ENCODE measurements at places on chromosomes 7 and 10.

GRCh38 chr7:44994877-44995554 is 5.0 kb upstream of the CCM2 start:
- no peak for DNase-seq

GRCh38 chr10:129253865-129254179 is 213.2 kb upstream of the MGMT start:
- DNase-seq, result no peak

DNA sequence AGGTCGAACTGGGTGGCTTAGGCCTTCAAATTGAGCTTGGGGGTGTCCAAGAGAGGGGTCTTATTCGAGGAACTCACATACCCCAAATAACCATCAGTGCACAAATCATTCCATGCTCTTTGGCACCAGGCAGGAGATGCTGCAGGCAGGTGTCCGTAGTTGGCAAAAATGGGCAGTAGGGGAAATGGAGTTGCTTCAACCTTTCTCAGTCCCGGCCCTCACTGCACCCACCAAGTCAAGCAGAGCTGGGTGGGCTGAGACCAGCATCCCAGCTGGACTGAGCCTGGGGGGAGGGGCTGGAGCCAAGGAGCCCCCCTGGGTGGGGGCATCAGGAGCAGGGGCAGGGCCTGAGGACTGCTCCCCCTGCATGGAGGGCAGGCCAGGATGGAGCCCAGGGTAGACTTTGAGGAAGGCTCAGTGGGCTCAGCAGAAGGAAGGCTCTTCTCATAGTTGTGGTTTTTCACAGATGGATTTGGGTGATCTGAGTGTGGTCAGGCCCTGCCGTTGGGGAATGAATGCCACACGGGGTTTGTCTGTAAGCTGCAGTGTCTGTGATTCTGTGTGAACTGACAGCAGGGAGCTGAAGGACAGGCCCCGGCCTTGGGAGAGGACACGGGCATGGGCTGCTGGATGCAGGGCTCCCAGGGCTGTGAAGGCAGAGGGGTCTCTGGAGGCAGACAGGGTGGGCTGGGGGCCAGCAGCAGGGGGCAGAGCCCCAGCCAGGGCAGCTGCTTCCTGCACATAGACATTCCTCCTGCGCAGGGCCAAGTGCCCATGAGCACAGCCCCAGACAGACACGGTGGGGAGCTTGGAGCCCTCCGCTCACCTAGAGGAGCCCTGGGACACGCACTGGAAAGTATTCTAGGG is 144.5 kb downstream of the ADCY1 start:
- no peak for DNase-seq

GRCh38 chr7:99733448-99733847 is 1.5 kb downstream of the CYP3A7 start:
- DNase-seq, result no peak

DNA sequence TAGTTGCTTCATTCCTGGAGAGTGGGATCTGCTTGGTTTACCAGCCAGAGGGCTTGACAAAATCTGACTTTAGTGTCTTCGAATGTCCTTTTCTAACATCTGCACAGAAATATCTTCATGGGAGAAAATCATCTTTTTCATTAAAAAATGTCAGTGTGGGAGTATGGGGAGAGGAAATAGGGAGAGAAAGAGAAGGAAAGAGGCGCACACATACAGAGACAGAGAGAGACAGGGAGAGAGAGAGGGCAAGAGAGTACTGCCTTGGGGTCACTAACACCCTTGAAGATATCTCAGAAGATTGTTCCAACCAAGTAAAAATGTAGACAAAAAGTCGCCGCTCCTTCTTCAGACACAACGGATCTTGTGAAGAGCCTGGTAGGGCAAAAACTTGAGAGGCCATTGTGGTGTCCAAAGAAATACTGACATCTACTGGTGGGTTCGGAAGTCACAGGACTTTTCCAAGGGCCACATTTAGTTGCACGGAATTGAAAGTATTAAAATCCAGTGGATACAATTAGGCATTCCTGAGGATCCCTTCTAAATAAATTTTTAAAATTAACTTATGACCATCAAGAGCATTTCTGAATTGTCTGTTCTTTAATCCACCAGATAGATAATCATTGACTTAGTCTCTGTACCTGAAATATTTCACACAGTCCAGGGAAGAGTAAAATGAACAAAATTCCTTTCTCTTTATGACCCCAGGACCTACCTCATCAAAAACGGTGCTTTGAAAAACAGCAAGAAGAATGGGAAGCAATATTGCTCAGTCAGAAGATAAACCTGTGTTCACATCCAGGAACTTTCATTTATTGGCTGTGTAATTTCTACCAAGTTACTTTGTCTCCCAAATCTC is 29.7 kb downstream of the VIM start:
- peak; percentile 59 for DNase-seq

DNA sequence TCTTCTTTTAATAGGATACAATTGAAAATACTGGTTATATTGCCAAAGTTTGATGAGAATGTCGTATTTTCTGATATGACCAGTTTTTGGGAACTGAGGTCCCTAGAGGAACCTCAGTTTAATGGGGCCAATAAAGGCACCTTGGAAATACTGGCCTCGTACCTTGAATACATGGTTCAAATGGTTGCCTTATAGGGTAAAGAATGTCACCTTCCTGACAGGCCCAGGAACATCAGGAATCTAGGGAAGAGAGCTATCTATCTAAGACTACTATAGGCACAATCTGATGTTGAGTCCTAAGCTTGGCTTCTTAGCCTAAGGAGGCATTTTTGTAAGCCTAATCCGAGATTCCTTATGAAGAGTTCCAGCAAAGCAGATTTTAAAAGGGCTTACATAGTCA is 9.3 kb downstream of the SHTN1 start:
- DNase-seq, result no peak

- DNase-seq, result no peak
Measured at GRCh38 chr10:104822088-104822487, 181.0 kb downstream of the SORCS3 start.

GRCh38 chr7:102927312-102927933 is 14.6 kb downstream of the LRRC17 start:
- DNase-seq, result no peak

- no peak for DNase-seq
Measured at GRCh38 chr7:90607196-90607595, 11.1 kb downstream of the CDK14 start.

DNA sequence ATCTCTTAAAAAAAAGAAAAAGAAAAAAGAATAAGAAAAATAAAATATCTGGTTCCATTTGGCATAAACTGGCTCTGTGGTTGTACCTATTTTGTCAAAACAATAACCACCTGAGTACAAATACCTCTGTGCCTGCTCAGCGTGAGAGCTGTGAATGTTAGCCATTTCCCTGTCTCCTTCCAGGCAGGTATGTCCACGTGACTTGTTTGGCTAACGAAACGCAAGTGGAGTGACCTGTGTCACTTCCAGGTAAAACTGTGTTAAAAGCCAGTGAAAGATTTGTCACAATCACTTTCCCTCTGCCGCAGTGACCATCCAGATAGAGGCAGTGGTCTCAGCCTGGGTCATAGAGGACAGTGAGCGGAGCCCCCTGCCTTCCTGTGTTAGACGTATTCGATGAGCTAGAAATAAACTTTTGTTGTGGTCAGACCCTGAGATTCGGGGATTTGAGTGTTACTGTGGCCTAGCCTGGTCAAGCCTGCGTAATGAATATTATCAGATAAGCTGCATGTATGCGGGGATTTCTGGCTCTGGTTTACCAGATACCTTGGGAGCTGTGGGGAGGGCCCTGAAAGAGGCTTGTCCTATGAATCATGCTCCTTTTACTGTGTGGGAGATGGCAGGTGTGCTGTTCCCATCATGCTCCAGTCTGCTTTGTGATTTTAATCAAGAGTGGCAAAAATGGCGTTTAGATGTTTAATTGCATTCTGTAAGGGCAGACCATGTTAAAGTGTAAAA is 3.8 kb downstream of the PTER start:
- no peak for DNase-seq

GRCh38 chr7:91865511-91865910 is 15.0 kb downstream of the MTERF1 start:
- no peak for DNase-seq

GRCh38 chr7:34313289-34313688 is 344.7 kb upstream of the NPSR1 start:
- DNase-seq, result no peak

GRCh38 chr10:129955601-129956285 is 8.3 kb downstream of the EBF3 start:
- DNase-seq, result no peak

DNA sequence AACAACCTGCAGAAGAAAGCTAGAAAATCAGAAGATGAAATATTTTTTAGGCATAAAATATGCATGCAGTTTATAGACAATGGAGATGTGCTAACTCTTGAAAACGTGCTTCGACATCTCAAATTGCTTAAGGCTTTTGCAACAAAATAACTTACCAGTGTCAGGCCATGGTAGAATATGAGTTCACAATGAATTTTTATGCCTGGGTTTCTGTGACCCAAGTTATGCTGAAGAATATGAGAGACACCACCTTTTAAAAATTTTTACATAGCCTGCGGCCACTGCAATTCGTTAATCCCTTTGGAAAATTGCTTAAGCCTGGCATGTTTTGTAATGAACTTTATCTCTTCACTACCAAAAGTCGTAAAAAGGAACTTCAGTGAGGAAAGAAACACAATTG is 170.1 kb upstream of the AKR1E2 start:
- no peak for DNase-seq

DNA sequence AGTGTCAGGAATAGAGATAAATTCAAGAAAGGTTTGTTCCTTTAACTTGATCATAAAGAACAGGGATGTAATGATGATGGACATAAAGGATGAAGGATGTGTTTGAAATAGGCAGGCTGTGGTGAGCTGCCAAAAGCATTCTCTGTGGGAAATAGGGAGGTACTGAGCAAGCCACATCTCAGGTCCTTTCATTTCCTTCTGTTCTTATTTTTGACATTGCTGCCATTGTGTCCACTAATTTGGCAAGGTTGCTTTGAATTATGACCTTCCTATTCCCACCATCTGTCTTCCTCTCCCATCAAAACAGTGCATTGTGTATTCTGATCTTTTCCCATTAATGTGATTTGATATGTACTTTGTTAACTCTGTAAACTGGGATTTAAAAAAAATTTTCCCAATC is 9.4 kb downstream of the SCRN1 start:
- no peak for DNase-seq

DNA sequence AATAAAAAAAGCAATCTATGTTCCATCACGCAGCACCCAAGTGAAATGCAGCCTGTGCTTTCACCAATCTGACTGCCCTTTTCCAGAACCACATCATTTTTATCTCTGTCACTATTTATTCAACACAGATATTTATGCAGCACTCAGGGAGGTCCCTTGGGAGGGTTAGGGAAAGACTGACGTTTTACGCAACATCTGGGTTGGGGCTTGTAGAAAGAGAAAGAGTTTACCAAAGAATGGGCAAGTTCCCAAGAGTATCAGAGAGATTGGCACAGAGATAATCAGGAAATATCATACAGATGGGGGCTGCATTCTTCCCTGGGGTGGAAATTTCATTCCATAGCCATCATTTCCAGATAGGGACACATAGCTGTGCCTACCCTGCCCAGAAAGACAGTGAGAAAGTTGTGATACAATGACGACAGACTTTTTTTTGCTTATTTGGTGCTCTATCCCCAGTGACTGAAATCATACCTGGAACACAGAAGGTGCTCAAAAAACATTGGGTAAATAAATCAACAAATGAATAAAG is 474.2 kb downstream of the CALN1 start:
- DNase-seq, result no peak

DNA sequence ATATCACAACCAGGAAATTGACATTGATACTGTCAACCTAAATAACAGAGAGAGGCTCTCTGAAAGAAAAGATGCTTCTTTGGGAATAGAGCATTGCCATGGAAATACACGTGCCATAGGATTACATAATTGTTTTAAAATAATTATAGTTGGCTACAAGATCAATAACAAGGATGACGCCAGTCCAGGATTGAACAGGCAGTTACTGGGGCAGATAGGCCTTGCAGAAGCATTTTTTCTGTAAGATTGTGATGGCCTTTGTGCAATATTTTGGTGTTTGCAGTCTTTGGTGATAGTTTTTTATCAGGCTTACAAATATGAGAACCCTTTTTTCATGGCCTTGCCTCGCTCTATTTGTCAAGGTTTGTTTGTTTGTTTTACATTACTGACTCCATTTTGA is 10.5 kb downstream of the ACADSB start:
- DNase-seq, result no peak

GRCh38 chr10:132407846-132408278 is 10.9 kb downstream of the PWWP2B start:
- DNase-seq, result no peak

GRCh38 chr10:104642658-104643302 is 1.7 kb downstream of the SORCS3 start:
- no peak for DNase-seq

GRCh38 chr7:138926241-138926612 is 55.0 kb downstream of the KIAA1549 start:
- no peak for DNase-seq

- no peak for DNase-seq
Measured at GRCh38 chr10:27911539-27911938, 87.3 kb downstream of the ODAD2 start.

DNA sequence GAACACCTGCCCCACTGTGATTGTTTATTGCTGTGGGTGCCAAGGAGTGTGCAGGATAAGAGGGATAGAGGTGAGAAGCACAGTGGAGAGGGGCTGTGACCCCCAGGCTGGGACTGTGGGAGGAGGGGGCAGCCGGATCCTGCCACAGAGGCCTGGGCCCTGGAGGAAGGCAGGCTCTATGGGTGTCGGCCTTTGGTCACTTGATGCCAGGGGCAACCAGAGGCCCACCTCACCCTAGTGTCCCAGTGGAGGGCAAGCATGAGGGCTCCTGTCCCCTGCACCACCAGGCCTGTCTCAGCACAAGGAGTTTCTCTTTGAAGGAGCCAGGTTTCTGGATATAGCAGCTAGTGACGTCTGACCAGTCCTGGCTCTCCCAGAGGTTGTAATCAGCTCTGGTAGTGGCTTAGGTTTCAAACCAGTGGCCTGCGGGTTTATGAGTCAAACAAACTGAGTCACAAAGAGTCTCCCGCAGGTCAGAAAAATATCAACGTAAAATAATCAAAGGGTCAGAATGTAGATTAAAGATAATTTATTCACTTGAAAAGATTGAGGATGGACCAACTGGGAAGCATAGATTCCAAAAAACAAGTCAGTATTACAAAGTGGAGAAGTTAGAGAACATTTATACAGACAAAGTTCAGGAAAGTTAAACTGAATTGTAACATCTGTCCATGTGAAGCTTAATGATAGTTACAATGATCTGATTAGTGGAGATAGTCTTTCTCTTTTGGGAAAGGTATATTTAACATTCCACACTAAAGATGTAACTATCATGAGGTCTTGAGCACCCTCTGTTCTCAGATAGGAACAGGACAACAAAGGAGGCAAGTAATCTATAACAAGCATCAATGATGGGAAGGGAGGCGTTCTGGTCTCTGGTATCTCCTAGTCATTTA is 37.2 kb upstream of the ZNF488 start:
- no peak for DNase-seq

Measured in memory B cell (primary cell).